ENCODE measurements at places on chromosomes 4 and X.

- DNase-seq: no peak
Measured at GRCh38 chrX:29453333-29453732, 762.0 kb upstream of the MAGEB2 start.

DNA sequence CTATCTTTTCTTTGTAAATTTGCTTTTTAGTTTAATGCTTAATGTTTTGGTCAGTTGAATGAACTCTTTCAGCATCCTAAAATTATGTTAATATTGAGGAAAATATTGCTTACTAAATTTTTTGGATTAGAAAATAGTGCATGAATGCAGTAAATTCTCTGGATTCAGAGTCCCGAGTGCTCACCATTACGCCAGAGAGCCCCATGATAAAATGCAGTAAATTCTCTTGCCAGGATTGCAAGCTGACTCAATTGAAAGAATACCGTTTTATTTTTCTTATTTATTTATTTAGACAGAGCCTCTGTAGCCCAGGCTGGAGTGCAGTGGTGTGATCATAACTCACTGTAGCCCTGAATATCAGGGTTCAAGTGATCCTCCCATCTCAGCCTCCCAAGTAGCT lies 60.9 kb upstream of the ENPEP start:
- DNase-seq: no peak

DNA sequence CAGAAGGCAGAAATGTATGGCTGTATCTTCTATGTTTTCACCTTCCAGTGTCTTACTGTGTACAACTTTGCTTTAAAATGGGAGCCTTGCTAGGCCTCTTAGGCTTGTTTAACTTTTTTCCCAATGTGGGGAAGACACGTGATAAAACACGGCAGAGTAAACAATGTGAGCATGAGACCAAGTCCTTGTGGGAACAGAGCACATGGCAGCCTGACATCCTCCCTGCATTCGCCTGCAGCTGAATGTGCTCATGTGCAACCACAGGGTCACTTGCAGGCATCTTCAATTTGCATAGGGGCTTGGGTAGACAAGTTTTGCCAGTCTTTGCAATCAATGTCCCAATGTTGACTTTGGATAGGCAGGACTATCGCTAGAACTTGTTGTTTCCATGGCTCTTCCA lies 91.8 kb downstream of the CCNG2 start:
- DNase-seq: no peak

- DNase-seq: no peak
Measured at GRCh38 chr4:30720021-30720660, at the start of gene PCDH7. PCDH7 (plus strand) TSS chr4:30720369; CDS start chr4:30721423, 1,054 bp downstream.

GRCh38 chr4:152957437-152958171 lies 21.5 kb downstream of the FHDC1 start:
- no peak for DNase-seq

DNA sequence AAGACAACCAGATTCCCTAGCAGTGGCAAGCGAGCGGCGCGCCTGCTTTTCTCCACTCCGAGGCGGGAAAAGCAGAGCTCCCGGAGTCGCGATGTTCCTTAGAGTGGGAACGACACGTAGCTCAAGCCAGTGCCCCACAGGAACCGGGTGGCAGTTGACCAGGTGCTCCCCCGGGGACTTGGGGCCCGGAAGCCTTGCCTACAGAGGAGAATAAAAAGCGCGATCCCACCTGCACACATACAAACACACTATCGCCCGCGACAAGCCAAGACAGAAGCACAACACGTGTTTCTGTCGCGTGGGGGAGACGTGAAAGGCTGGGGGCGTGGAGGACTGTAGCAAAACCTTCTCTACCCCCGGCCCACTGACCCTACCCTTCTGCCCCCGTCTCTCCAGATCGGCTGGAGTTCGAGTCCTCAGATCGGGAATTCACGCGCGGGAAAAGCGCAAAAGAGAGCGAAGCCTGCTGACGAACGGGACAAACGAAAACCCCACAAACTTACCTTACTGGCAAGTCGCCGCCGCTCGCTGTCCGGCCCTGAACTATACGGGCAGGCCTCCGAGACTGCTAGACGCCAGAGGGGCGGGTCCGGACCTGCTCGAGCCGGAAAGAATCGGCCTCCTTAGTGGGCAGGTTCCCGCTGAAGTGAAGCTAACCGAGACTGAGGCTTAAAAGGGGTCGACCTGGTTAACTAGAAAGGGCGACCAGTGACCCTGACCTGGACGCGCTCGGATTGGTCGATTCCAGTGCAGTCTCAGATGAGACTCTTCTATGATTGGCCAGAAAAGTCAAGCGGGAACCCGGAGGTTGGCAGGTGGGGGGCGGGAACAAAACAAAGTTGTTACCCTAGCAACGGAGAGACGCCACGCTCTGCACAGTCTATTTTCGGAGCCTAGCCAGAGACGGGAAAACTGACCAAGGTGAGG lies at the start of the genes DNAAF6 and NUP62CL:
DNAAF6 (plus strand) TSS at position 842 of the 927 bp plus-strand sequence. CDS start 6,265 bp downstream, outside the sequence.
NUP62CL (minus strand) TSS at position 664 of the 927 bp plus-strand sequence. CDS start 31,287 bp downstream, outside the sequence.
- DNase-seq: no peak

Data from pulmonary artery endothelial cell (primary cell).